ENCODE measurements at places on chromosomes 2 and 18.

- DNase-seq: no peak
Observed at GRCh38 chr2:27664154-27664574, 475 bp downstream of the SLC4A1AP start.

DNA sequence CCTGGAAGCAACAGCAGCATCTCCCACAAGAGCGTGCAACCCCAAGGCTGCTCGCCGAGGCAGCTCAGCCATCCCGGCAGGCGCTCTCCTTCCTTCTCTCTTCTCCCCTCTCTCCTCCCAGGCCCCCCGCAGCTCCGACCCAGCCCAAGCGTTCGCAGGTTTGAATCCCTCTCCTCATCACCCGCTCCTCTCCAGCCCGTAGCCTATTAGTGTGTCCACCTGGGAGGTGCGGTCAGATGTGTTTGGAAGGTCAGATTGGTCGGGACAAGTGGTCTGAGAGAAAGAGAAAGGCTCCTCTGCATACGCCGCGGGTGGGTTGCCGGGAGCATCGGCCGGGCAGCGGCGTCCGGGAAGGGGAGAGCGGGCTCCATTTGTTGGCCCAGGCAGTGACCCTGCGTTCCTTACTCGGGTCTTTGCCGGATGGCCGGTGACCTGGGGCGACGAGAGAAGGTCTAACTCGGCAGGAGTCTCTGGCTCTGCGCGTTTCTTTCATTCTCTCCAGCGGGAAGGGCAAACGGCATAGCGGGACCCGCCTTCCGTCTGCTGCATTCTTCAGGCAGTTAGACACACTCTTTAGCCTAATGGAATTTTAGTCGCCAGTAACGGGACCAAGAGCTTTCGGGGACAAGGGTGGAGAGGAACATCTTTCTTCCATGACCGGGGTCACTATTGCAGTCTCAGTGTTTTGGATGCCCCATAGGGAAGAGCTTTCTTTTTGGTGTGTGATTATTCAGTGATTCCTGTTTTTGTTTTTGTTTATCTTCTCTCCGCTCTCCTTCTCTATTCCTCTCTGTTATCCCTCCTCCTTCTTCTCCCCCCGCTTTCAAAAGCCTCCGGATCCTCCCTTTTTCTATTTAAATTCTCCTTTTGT, 1.1 kb upstream of the TMEFF2 start:
- DNase-seq: no peak

GRCh38 chr2:62783679-62784078, 78.2 kb downstream of the EHBP1 start:
- no peak for DNase-seq

DNA sequence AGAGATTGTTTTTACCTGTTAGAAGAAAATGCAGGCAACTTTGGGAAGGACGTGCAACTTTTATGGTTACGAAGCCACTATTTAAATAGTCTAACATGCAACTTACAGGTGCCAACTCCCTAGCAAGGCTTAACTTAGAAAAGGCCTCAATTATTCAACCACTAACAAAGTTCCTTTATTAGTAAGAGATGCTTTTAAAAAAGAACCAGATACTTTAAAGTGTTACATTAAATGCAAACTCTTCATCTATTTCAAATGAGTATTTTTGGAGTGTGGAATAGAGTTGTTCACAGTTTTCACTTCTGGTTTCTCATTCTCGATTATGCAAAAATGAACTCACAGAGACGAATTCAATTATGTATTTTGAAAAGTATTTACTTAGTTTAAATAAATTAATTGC, 51.7 kb downstream of the PELI1 start:
- no peak for DNase-seq

DNA sequence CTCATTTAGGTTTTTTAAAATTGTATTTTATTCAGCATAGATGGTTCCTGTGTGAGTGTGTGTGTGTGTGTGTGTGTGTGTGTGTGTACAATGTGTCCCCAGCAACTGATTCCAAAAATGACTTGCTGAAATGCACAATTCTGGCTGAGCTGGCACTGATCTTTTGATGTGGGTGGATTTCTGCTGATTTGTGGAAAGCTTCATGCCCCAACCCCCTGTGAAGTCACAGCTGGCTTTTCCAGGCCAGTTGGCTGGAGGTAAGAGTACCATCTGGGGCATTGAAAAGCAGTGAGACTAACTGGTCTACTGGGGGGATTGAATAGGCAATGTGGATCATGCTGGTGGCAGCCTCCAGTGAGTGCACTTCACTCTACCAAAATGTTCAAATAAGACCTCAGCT, 187.2 kb downstream of the LRRTM1 start:
- DNase-seq: no peak

- no peak for DNase-seq
Observed at GRCh38 chr18:52060607-52061304, 279.2 kb upstream of the DCC start.

- DNase-seq: no peak
Observed at GRCh38 chr2:57107353-57107752, 923.6 kb downstream of the CCDC85A start.

- DNase-seq: no peak
Observed at GRCh38 chr2:113920996-113921395, 31.1 kb downstream of the ACTR3 start.

DNA sequence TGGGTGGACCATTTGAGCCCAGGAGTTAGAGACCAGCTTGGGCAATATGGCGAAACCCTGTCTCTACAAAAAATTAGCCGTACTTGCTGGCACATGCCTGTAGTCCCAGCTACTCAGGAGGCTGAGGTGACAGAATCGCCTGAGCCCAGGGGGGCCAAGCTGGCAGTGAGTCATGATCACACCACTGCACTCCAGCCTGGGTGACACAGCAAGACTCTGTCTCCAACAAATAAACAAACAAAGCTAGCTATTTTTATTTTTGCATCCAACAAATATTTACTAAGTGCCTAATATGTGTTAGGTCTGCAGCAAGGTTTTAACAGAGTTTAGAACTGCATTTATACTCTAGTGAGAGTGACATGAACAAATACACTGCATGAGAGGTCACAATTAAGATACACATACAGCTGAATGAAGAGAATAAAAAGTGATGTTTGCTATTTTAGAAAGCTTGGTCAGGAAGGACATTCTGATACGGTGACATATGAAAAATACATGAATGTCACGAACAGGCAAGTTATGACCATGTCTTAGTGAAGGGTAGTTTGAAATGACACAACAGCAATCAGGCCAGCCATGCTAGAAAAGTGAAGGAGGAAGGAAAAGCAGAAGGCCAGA, 83.2 kb upstream of the FRZB start:
- no peak for DNase-seq

DNA sequence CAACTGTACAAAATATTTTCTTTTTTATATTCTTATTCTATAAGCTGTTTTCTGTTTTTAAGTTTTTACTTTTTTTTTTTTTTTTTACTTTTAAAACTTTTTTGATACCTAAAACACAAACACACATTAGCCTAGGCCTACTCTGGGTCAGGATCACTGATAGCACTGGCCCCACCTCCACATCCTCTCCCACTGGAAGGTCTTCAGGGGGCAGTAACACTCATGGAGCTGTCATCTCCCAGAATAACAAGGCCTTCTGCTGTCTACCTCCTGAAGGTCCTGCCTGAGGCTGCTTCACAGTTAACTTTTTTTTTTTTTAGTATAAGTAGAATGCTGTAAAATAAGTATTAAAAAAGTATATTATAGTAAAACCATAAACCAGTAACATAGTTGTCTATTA, 415.1 kb downstream of the PTPRM start:
- DNase-seq: no peak

DNA sequence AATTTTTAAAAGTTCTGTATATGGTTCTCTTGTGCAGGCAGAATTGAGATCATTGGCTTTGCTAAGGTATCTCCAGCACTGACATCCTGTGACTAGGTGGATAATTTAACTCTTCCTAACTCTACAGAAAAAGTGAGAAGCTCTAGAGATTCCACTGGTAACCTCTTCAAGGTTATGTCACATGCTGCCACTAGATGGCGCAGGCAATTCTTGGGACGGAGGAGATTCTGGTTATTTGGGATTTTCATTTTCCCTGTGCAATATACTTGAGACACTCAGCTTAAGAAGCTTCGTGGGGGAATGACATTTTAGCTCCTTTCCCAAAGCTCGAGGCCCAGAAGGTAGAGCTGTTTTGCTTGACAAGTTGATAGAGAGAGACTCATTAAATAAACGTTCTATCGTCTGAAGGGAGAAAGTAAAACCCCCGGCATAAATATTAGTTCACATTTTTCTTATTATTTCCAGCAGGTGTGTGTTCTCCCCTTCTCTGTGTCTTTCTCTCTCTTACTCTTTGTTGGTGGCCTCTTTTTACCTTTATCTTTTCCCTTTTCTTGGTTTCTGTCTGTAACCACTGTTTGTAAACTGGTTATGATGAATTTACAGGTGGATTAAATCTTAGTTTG, 26.6 kb upstream of the LANCL1 start:
- no peak for DNase-seq
